ENCODE measurements at places on chromosomes 2 and 18.
A peak's percentile ranks its signal among the peaks of the same experiment; 100 is the strongest.

DNA sequence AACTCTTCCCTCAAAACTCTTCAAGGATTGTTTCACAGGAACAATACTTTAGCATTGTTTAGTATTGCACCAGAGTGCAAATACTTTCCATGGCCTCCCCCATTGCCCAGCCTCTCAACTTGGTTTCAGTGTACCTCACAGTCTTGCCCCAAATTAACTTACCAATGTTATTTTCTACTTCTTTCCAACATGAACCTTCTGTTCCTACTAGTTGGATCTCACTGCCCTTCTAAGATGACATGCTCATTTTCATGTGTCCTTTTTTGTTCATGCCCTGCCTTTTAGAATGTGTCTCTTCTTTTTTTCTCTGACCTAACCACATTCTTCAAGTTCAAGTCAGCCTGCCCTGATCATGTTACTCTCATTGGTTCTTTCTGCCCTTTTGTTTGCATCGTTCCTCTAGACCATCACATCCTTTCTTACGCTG, 4.1 kb downstream of the SPATS2L start:
- DNase-seq = no peak

DNA sequence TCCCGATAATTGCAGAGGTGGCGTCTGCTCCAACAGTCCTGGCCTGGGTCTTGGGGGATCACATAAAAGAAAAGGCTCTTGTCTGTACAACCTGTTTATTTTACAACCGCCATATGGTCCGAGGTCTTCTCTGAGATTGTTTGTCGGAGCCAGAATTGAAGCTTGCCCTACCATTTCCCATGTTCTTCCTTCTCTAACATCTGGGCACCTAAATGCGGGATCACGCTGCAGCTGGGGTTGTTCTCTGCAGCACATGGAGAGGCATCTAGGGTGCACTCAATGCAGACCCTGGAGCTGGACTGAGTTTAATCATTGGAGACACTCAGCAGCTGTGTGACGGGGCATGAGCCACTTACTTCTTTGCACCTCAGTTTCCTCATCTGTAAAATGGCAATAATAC, 107.7 kb downstream of the ACKR3 start:
- no peak for DNase-seq

DNA sequence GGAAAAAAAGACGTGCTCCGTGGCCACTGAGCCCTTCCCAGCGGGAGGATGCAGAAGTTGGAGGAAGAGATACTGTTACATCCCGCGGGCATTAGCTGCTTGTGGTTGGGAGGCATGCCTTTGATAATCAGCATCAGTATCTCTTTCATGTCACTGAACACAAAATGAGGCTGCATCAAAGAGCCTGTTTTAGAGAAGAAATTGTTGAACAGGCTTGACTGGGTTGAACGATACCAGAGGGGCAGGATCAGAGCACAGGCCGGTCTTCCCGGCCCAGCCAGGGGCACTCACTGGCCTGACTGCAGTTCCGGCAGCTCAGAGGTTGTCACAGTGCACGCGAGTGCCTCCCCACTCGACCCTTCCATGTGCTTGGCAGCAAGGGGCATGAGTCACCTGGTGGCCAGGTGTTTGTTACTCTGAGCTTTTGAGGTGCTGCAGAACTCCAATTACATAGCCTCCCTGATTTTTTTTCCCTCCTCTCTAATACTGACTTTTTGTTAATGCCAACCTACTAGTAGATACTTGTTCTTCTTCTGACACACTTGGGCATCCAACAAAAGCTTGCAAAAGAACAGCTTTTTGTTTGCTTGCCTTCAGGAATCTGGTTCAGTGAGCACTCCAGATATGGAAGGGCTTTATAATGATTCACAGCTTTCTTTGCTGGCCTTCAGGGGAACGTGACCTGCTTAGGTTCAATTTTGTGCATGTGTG, 121.6 kb downstream of the VAPA start:
- DNase-seq = no peak

DNA sequence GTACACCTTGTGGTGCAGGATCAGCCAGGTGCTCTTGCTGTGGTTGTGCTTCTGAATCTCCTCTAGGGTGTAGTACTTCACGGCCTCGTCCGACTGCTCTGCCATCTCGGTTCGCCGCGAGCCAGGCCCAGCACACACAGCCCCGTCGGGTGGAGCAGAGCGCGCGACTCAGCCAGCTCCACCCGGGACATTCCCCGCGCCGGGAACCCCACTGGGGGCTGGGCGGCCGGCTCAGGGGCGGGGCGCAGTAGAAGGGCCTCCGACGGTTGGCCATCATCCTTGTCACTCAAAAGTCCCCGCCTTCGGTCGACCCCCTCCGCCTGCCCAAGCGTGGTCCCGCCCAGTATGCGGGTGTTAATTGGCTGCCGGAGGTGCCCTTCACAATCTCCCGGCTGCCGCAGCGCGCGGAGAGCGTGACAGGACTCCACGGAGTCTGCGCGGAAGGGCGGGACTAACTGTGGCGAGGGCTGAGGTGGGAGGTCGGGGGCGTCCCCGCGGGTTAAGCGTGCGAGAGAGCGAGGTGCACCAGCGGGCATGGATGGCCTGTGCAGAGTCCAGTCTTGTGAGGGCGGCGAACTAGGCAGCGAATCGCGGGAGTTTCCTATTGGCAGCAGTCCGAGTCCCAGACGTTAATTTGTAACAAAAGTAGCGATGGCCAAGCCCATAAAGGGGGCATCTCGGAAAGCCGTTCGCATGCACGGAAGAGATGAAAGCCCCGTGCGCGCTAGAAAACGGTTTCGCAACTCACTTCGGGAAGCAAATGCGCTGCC, at the start of gene CYB5A:
Gene CYB5A, minus strand, starts transcription at position 193 of the 770 bp plus-strand sequence. Its CDS starts 88 bp downstream, at position 105.
- peak; percentile 98 for DNase-seq

DNA sequence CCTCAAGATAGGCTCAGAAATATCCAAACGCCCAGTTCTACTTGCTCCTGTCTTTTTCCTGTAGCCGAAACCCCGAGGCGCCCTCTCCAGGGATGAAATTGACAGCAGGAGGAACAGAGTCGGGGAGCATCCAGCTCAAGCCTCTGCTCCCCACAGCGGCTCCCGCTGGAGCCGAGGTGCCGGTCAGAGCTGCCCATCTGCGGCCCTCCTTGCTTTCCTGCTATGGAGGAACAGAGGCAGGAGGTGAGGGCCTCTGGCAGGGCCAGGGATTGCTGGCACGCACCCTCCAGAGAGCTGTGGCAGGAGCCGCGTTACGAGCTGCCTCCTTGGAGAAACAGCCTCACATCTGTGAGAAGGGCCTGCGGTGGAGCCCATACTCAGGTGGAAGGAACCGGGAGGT, 172.1 kb downstream of the RNF144A start:
- no peak for DNase-seq

- peak; percentile 1 for DNase-seq
Observed at GRCh38 chr18:48945953-48946217, 4.9 kb downstream of the SMAD7 start.

- DNase-seq = no peak
Observed at GRCh38 chr18:36638224-36638623, 190.6 kb downstream of the TPGS2 start.

GRCh38 chr18:8668381-8668780, 37.0 kb upstream of the MTCL1 start:
- DNase-seq = no peak

DNA sequence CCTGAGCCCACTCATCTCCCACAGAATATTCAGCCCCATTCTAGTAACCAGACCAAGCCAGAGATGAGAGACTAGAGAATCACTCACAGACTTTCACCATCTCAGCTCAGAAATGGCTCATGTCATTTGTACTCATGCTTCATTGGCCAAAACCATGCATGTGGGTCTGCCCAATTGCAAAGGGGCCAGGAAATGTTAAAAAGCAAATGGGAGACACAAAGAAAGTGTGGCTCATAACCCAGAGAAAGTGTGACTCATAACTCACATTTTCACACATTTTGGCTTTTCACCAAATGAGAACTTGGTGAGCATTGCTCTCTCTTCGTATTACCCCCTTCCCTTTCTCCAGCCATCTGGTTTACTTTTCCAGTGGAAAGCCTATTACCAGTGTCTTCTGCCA, 66.2 kb downstream of the MDH1 start:
- no peak for DNase-seq

- no peak for DNase-seq
Observed at GRCh38 chr2:103445347-103445746, 683.5 kb downstream of the TMEM182 start.

GRCh38 chr2:182543741-182544525, 117.1 kb upstream of the PDE1A start:
- no peak for DNase-seq

- DNase-seq = no peak
Observed at GRCh38 chr2:183348492-183348891, 224.2 kb downstream of the NUP35 start.

- DNase-seq = no peak
Observed at GRCh38 chr2:110897966-110898365, 165.6 kb downstream of the ACOXL start.

GRCh38 chr2:43349904-43350303, 123.5 kb upstream of the ZFP36L2 start:
- no peak for DNase-seq

DNA sequence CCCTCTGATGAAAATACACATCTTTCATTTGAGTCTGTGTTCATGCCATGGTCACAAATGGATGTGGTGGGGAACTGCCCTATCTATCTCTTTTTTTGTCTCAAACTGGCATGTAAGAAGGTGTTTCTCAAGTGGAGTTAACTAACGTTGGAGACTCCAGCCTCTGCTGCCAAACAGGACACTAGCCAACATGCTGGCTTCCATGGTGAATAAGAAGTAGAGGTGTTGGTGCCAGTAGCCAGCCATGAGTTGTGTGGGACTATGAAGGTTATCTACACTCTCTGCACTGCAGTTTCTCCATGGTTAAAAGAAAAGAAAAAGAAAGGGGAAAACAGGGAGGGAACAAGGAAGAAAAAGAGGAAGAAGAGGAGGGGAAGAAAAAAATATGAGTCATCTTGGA, 149.0 kb upstream of the TMEM200C start:
- no peak for DNase-seq

GRCh38 chr18:51506811-51507210, 309.3 kb upstream of the MEX3C start:
- no peak for DNase-seq

GRCh38 chr2:191114403-191114886, 36.3 kb downstream of the STAT4 start:
- DNase-seq = peak; percentile 19

GRCh38 chr2:150686391-150686790, 198.9 kb upstream of the RND3 start:
- no peak for DNase-seq

- DNase-seq = no peak
Observed at GRCh38 chr2:9030841-9031240, 27.4 kb upstream of the MBOAT2 start.

GRCh38 chr2:133177196-133177595, 391.1 kb downstream of the NCKAP5 start:
- no peak for DNase-seq

DNA sequence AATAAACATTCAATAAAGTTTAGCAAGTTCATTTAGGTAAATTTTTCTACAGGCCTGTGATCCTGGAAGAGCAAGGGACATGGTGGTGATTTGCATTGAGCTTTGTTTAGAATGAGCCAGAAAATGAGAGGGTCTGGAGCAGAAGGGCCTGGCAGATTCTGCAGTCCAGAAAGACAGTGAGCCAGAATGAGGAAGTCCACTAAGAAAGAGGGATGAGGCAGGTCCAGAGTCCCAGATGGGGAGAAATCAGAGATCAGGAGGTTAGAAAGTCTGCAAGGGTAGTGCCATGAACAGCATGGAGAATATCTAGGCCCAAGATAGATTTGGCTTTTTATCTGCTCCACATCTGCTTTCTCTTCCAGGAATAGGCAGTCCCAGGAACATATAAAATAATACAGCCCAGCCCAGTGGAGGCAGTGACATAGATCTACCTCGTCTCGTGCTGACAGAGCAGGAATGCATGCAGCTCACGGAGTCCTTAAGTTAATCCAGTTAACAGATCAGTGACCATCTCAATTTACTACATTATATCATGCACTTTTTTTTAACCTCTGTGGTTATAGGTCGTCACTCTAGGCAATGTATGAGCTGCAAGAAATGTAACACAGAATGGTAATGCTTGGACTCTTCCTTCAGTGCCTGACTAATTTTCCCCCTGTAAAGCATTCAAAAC, 429.0 kb downstream of the SUCLG1 start:
- no peak for DNase-seq

DNA sequence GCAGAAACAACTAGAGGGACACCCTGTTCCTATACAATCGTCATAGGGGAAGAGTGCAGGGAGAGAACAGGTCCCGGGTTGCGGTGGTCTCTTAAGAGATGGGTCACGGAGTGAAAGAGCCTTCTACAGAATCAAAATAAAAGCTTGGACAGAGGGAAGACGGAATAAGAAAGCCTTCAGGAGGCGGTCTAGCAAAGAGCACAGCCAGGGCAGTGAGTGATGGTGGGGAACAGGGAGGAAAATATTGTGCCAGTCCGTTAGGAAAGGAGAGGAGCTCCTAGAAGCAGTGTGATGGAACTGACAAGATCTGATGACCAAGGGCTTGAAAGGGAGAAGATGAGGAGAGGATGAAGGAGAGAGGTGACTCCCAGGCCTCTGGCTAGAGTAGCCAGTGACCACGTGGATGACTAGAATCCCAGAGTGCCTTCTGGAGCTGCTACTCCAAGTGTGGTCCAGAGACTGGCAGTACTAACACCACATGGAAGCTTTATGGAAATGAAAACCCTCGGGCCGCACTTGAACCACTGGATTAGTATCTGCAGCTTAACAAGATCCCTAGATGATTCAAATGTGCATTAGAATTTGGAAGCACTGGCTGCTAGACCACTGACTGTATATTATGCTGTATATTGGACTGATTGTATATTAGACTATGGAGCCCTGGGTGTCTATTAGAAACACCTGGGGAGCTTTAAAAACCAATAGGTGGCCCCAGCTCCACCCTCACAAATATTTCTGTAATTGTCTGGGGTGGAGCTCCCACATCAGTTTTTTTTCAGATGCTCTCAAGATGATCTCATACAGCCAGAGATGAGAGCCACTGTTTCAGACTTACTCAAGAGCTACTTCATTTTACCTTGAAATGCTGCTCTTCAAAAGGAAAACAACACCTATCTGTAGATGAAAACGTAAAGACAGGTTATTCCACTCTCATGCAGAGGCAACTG, 1.1 kb upstream of the EVA1A start:
- no peak for DNase-seq

GRCh38 chr2:218873359-218874194, 7.1 kb upstream of the WNT10A start:
- peak; percentile 16 for DNase-seq

DNA sequence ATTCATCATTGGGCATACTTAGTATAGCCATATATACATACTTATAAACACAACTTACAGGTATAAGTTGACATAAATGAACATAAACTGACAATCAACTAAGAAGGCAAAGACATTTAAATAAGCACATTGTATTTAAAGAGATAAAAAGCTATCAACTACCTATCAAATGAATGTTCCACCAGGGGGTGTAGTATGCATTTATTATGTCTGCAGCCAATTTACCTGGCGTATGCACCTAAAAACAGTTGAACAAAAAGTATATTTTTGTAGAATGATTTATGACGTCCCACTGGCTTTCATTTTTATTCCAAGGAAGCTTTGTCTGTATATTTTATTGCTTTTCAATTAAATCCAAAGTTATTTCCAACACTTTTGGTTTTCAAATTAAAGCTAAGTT, 323.5 kb downstream of the AFF3 start:
- DNase-seq = no peak
